ENCODE measurements at places on chromosomes 1 and 21.

GRCh38 chr1:211643324-211644212, 31.9 kb downstream of the NEK2 start:
- DNase-seq, result no peak

GRCh38 chr21:36255663-36256062, 64.3 kb upstream of the MORC3 start:
- DNase-seq, result no peak

GRCh38 chr1:23366598-23366997, 3.0 kb downstream of the ZNF436 start:
- no peak for DNase-seq

DNA sequence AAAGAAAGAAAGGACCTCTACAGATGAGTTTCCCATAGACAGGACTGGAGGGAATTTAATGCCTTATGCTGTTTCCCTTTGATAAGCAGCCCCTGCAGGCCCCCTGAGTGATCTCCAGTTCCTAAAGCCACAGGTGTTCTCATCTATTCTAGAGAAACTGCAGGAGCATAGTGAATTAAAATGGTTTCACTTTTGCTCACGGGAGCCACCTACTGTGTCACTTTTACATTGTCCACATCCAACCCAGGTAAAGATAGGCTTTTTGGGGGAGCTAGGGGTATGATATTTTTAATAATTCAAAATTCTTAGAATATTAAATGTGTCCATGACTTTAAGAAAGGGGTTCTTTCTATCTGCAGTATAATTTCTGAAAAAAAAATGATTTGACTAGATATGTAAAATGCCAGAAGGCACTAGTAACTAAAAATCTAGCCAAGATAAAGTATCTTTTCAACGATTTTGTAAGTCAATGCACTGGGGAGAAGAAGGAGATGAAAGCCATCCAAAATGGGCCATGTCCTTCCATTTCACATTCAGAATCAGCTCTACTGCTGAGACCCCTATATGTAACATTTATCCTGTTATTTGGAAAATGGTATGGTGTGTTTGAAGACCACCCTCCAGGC, 267.3 kb upstream of the DUSP10 start:
- DNase-seq, result no peak

DNA sequence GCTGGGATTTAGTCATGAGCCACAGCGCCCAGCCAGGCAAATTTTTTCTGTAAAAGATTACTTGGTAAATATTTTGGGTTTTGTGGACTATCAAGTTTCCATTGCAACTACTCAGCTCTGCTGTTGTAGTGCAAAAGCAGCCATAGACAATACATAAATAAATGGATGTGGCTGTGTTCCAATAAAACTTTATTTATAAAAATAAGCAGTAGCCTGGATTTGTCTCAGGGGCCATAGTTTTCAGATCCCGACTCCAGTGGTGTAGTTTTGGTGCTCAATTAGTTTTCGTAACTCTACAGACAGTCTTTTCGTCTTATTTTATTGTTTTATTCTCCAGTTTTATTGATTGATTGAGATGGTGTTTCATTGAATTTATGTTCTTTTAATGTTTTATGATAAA, 80.1 kb upstream of the IVNS1ABP start:
- no peak for DNase-seq

DNA sequence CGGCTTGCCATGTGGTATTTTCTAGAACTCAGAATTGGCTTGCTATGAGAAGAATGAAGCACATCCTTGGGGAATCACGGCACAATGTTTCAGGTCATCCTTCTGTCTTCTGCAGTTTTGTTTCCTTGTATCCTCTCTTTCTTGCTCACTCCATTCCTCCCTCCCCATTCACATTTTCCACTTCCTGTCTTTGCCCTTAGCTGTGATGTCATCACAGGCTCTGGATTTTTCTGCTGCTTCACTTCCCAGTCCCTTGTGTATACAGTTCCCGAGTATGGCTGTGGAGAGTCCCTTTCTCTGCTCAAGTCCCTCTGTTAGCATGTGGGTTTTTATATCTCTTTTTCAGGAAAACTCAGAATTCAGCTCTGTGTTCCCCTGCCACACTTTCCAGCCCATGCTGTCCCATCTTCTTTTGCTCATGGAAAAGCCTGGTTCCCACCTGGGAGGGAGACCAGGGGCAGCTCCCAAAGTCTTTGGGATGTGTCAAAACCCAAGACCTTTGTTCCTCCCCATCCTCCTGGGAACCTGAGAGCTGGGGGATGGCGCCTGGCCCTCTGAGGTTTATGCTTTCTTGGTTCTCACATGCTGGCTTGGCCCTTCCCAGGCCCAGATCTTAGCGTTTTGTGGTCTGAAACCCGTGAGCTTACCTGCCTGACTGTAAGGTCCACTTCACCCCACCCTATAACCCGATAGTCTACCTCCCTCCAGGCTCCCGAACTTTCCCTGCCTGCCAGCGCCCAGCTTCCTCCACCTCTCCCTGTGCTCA, 4.8 kb upstream of the RGS16 start:
- DNase-seq, result no peak

- DNase-seq, result no peak
These were observed 82.0 kb downstream of the TGFBR3 start for GRCh38 chr1:91803847-91804545.

- DNase-seq, result no peak
These were observed 2.9 kb upstream of the C1orf105 start for GRCh38 chr1:172417557-172417956.

DNA sequence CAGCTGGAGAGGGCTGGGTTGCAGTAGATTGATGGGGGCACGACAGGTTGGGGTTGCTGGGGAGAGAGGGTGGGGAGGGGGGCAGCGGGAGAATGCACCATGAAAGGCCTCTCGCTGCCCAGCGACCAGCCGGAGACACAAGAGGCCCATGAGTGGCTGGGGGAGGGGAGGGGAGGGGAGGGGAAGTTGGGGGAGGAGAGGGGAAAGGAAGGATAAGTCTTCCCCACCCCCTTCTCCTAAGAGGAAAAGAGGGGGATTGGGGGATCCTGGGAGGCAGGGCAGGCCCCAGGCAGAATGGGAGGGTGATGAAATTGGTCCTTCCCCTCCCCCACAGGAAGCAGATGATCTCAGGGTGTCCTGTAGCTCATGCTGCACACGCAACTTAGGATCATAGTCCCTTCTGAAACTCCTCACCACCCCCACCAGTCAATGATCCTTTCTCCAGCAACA, 45.7 kb downstream of the PAX7 start:
- no peak for DNase-seq

DNA sequence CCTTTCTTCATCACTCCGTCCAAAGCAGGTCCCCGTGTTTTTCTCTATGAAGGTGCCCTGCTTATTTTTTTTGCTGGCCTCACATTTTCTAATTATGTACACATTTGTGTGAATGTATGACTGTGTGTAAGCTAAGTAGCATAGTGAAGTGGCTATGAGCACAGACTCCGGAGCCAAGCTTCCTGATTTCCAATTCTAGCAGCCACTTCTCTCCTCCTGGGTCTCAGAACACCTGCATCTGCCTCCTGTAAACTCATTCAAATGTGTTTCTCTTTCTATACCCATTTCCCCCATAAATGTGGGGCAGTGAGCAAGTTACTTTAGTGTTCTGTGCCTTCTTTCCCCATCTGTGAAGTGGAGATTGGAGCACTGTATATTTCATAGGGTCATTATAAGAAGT, 2.1 kb downstream of the SLAMF6 start:
- DNase-seq, result no peak

- no peak for DNase-seq
These were observed 31.7 kb downstream of the RCSD1 start for GRCh38 chr1:167661527-167662426.

- no peak for DNase-seq
These were observed 41.1 kb downstream of the NKAIN1 start for GRCh38 chr1:31198600-31198999.

- DNase-seq, result no peak
These were observed 266.0 kb downstream of the PTPRU start for GRCh38 chr1:29502225-29502910.

DNA sequence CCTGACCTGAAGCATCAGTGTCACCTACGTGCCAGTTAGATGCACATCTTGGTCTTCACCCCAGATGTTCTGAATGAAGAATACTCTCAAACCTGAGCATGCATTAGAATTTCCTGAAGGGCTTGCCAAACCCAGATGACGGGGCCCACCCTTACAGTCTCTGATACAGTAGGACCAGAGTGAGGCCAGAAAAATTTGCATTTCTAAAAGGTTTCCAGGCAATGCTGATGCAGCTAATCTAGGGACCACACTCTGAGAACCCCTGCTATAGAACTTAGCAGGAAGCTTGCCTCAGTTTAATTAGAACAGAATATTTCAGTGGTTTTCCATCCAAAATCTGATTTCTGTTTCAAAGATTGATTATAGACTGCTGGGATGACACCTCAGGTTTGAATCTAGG, 9.9 kb upstream of the CTBS start:
- no peak for DNase-seq

- DNase-seq, result no peak
These were observed 20.4 kb upstream of the TTC4 start for GRCh38 chr1:54695221-54695620.
